ENCODE measurements at places on chromosomes 3 and 15. TPM values are rescaled to one million over a fixed set of nuclear protein-coding genes. Genes with fewer than 3 reads are reported as not detected.

Gene FOXL2NB
- total RNA-seq, result not detected

Gene CCR9
- not detected for total RNA-seq

Gene AHSG
- not detected for total RNA-seq

Gene PLA2G4E
- total RNA-seq, result not detected

Gene RBSN
- total RNA-seq, result 17.7 TPM

Gene CAV3
- total RNA-seq, result not detected

Gene TGM5
- total RNA-seq, result not detected

Gene ARHGEF26
- under 0.01 TPM for total RNA-seq

DNA sequence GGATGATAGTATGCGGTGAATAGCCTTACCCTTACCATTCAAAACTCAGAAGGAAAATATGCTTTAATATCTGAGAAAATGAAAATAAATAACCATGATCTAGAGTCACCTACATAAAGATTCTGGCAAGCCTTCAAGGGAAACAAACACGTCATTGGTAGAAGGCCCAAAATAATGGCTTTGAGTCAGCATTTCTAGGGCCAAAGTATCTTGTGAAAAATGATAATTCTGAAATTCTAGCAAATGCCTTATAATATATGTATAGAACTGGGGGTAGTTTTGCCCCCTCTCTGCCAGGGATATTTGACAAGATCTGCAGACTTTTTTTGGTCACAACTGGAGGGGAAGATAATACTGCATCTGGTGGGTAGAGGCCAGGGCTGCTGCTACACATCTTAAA is 15.4 kb downstream of the PLSCR1 start:
- no peak for DNase-seq

GRCh38 chr3:141305436-141305835 is 62.9 kb upstream of the ZBTB38 start:
- DNase-seq, result peak; percentile 35

DNA sequence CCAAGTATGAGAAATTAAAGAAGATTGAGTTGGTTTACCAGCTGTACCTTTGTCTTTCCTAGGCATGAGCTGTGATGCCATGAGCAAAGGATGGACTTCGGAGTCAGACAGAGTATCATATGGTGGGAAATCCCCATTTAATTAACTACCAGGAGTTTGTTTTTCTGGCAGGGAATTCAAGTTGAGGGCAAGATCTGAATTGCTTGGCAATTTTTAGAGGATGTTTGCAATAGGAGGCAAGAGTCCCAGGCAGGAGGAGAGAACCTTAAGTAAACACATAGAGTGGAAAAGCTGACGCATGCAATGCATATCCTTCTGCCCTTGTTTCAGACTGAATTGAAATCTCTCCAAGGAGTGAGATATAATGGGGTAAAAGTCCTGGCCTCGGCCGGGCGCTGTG is 569.7 kb upstream of the MDFIC2 start:
- DNase-seq, result no peak

GRCh38 chr3:152211655-152212054 is 57.1 kb upstream of the MBNL1 start:
- no peak for DNase-seq

DNA sequence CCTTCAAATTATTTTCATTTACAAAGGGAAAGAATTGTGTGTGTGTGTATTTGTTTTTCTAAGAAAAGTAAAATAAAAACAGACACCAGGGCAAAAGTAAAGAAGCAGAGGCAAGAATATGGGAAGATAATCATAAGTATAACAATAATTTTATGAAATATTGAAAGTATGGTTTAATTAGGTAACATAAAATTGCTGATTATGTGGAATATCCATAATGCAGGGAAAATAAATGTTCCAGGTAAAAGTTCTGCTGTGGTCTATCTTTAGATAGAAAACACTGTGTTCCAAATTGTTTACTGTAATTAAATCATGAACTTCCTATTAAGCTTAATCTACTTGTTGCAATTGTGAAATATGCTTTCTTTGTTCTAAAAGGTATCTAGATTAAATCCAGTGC is 25.7 kb upstream of the KCNMB2 start:
- DNase-seq, result no peak

DNA sequence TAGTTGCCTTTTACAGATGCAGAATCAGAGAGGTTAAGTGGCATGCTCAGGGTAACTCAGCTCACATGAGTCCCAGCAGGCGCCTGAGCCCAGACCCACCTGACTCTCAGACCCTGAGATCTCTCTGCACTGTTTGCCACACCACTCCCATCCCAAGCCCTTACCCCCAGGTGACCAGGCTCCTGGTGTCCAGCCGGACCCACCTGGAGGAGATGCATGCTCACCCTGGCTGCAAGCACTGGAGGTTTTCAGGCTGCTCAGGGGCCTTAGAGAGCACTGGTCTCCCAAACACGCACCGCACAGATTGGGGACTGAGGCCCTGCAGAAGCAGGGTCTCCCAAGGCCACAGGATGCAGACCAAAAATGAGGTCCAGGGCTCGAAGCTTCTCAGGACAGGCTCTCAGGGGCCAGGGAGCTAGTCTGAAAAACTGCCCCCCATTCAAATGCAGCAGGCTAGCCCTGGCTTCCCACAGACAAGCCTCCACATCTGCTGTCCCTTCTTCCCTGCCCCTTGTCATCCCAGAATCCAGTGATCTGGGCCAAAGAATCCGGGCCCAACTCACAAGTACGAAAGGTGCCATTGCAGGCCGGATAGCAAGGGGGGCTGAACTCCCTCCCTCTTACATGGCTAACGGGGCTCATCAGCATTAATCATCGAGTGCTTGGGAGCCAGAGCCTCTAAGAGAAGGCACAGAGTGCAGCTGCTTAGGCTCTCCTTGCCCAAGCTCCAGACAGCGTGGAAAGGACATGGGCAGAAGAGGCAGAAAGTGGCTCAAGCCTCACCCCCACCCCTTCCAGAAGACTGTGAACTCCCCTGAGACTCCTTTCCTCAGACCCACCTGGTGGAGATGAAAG is 90.2 kb upstream of the PRR20G start:
- no peak for DNase-seq

GRCh38 chr3:113261063-113261625 is 49.8 kb downstream of the BOC start:
- no peak for DNase-seq

DNA sequence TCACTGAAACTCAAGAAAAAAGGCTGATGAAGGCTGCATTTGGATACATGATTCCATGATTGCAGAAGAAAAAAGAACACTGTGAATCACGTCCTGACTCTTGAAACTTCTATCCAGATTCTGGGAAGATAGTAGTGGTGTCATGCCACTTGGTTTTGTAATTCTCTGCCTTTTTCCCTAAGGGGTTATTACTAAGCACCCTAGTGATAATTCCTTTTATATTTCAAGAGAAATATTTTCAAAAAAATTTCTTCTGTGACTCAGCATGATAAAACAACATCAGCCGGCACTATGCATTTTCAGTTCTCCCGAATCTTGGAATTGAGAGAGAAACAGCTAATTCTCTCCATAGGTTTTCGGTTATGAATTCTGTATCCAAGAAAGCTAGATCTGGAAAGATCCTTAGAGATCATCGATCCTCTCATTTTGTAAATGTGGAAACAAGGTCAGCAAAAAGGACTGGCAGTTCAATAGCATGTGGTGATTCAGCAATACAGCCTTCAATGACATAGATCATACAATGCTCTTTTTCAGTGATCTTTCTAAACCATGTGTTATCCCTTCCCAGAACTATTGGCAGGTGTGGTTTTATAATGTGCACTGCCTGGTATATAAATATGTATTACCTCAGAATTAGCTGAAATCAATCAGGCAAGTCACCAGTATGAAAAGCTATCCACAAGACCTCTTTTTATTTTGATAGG is 42.6 kb upstream of the TP63 start:
- no peak for DNase-seq

DNA sequence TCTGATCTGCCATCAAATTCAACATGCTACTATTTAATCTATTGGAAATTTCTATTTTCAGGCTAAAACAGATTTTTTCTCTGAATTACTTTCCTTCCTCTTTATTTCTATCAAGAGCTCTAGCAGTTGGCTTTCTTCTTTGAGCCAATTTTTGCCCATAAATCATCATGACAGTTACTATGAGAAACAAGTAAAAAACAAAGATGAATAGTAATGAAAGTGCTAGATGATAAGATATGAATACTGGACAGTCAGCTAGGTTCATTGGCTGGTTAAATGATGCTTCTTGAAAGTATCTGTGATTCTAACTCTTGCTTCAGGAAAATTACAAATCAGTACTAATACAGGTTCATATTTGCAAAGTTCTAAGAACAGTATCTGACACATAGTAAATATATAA is 38.6 kb upstream of the NANOGP8 start:
- DNase-seq, result peak; percentile 39

GRCh38 chr3:9248522-9249271 is 749 bp downstream of the SRGAP3 start:
- DNase-seq, result no peak

DNA sequence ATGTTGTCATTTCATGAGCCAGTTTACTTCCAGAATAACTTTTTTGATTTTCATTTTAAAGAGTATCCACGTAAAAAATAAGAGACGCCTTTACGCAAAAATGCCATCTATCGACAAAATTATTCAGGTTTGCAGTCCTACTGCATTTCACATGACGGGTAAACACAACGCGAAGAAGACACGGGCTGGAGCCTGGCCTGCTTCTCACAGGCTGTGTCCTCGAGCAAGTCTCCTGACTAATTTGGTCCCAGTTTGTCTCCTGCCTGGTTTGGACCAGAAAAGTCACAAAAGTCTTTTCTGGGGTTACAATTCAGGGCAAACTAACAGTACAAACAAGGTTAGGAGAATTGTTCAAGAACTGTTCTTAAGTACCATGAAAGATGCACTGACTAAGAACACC is 51.7 kb downstream of the CHSY1 start:
- DNase-seq, result no peak

GRCh38 chr3:172140499-172141391 is 101.4 kb downstream of the FNDC3B start:
- DNase-seq, result peak; percentile 98

DNA sequence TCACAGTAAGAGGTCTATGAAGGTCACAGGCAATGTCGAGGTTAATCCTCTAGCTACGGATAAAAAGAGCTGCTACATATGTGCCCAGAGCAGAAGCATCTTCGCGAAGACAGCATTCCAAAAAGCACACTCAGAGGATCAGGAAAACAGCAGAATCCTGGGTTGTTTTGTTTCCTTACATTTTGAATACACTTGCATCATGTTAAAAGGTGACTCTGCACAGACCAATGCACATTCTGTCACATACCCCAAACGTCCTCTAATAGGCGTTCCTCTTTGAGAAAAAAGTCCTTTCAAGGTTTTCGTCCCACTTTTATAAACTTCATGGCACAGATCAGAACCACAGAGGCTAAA is 52.7 kb downstream of the VGLL4 start:
- DNase-seq, result no peak

- DNase-seq, result no peak
Measured at GRCh38 chr15:69290346-69291164, 8.2 kb upstream of the PAQR5 start.

DNA sequence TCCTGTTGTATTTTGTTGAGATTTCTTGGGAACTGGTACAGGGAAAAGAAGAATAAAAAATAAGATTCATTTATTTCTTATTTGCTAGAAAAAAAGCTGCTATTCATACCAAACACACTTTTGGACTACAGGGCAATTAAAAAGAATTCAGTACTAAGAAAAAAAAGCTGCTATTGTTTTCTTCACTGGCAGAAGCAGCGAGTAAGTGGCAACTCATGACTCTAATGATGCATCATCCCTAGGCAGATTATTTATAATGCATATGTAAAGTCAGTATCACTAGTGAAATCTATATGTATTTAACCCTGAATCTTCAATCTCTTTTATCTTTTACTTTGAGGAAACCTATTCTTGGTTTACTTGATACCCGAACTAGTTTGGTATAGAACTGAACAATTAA is 15.2 kb downstream of the PFN2 start:
- no peak for DNase-seq

DNA sequence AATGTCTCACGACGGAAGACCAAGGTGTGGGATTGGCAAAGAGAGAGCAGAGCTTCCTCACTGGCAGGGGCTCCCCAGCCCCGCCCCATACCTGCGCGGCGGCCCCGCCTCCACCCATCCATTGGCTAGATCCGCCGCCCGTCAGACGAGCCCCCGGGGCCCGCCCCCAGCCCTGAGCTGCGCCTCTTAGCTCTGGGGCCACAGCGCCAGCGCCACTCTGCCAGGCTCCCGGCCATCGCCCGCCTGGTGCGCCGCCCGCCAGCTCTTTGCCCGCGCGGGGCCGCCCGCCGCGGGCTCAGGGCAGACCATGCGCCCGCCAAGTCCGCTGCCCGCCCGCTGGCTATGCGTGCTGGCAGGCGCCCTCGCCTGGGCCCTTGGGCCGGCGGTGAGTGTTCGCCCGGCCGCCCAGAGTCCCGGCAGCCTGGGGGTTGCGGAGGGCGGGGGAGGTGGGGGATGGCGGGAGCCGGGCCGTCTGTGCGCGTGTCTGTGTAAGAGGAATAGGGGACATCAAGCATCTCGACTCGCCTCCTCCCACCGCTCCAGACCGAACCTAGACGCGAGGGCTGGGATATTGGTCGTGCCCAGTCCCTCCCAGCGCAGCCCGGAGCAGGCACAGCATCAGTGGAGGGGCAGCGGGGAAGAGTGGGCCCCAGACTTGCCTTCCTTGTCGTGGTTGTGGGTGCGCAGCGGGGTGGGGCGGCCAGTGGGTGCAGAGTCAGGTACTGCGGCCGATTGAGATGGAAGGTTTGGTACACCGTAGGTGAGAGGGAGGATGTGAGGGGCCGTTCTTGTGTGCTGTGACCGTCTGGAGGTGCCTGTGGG is at the start of gene VIPR1:
Gene VIPR1 (plus strand): TSS at position 215 of the 822 bp plus-strand sequence. CDS start 93 bp downstream, at position 308.
- DNase-seq, result peak; percentile 50

- DNase-seq, result no peak
Measured at GRCh38 chr3:46187341-46187700, 20.8 kb downstream of the CCR1 start.

DNA sequence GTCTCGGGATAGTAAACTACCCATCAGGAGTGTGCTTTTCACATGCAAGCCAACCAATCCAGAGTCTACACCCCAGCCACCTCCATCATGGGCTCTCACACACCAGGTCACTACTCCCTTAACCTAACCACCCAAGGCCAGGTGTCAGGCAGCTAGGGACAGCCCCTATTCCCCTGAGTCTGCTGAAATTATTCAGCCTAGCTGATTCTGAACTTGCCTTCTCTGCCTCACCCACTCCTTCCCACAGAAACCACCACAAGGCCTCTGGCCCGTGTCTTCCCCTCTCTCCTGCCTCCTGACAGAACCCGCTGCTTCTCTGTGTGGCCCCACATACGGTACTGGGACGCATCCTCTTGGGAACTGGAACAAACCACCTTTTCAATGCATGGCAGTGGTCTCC is 82.1 kb downstream of the PCSK6 start:
- no peak for DNase-seq

- DNase-seq, result peak; percentile 47
Measured at GRCh38 chr3:24494618-24495325, at the start of gene THRB. TSS of gene THRB (minus strand) at chr3:24494850.

DNA sequence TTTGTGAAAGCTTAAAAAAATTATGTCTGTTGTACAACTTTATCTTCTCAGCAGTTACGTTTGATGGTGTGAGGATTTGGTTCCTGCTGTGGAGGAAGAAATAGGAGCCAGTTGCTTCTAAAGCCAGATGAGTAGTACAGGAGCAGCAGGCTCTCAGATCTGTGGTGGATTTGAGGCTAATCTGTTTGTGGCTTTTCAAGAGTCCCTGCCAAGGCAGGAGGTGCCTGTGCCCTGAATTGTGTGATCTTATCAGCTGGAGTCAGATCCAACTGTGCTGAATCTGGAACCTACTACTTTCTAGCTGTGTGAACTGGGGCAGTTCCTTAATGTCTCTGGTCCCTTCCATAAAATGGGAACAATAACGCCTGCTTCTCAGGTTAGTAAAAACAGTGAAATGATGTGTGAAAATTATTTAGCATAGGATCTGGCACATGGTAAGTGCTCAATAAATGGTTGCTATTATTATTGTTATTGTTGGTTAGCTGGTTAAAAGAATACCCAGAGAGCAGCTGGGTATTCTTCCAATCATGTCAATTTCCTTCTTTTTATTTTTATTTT is 7.7 kb downstream of the CLDN11 start:
- no peak for DNase-seq
